ENCODE measurements at places on chromosomes 2 and 18.
A peak's percentile ranks its signal among the peaks of the same experiment; 100 is the strongest.

DNA sequence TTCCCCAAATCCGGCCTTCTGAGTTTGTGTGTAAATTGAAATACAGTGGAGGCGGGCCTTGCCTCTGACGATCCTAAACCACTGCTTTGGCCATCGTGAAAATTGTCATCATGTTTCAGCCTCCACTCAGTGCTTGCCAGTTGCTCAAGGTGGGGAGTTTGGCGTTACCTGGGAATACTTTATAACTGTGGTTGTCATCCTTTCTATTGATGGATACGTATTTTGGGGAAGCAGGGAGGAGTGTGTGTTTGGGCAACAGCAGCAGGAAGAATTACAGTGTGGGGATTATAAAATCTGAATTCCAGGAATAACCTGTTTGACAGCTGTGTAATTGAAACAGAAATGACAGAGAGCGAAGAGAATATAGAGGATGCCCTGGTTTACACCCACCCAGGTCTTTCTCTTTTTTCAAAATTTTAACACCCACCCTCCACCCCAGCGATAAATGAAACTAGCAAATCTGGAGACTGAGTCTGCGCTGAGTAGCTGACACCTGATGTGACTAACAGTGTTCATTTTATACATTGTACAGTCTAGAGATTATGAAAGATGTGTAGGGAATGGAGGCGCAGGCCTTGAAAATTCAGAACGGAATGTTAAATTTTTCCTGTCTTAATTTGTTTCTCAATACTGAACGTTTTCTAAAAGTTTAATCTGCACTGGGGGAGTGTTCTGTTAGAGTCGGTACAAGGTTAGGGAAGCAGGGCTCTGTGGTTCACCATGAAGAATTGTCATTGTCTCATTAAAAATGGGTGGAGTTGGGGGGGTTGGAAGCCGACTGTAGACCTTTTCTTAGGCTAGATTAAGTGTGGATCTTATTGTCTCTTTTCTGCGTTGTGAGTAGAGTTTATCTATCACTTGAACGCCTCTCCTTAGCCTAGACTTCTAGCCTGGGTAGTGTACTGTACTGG lies 1.6 kb downstream of the MAP4K4 start:
- no peak for DNase-seq

GRCh38 chr18:6269660-6270332 lies 144.9 kb downstream of the L3MBTL4 start:
- DNase-seq: no peak

DNA sequence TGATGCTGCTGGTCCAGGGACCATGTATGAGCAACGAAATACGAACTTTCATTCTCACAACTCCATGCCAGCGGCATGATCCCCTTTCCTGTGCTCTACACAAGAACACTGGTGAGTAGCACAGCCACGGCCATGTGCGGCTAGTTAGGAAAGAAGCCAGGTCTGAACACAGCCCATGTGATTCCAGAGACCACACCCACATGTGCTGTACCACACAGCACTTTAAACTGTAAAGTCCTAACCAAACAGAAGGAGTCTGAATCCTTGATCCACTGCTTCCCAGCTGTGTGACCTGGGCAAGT lies 33.0 kb upstream of the ACAA2 start:
- DNase-seq: no peak

DNA sequence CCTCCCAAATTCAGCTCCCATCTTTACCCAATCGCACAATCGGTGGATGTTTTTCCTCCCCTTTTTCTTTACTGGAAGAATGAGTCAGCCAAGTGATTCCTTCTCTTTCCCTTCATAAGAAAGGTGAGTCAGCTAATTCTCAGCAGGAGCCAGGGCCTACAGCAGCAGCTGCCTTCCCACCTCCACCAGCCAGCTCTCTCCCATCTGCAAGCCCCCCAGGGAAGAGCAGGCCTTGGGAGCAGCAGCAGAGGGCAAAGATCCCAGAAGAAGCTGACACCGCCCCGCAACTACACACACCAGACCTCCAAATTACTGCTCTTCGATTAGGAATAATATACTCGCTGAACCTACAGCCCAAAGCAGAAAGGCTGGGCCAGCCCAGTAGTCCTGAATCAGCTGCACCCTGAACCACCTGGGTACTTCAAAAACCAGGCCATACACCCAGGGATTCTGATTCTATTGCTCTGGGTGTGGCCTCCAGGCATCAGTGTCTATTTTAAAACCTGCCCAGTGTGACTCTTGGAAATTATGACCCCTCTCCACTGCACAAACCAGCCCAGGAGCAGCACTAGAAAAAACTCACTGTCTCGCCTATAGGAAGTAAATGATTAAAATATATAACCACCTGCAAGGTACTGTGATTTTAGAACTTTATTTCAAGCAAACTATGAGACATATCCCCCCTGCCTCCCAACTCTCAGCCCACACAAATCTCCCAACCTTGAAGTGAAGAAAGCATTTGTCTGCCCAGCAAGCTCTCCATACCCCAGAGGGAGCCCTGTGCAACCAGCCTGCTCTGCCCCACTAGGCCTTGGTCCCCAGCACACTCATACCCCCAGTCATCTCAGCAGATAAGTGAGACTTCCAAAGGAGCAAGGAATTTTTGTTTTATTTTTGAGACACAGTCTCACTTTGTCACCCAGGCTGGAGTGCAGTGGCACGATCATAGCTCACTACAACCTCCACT lies 7.3 kb downstream of the SFXN5 start:
- peak; percentile 61 for DNase-seq

GRCh38 chr2:156907806-156908205 lies 349.7 kb upstream of the GALNT5 start:
- no peak for DNase-seq

- DNase-seq: no peak
Observed at GRCh38 chr2:123746006-123746405, 279.1 kb upstream of the CNTNAP5 start.

- no peak for DNase-seq
Observed at GRCh38 chr18:62325806-62326645, 916 bp downstream of the TNFRSF11A start.

DNA sequence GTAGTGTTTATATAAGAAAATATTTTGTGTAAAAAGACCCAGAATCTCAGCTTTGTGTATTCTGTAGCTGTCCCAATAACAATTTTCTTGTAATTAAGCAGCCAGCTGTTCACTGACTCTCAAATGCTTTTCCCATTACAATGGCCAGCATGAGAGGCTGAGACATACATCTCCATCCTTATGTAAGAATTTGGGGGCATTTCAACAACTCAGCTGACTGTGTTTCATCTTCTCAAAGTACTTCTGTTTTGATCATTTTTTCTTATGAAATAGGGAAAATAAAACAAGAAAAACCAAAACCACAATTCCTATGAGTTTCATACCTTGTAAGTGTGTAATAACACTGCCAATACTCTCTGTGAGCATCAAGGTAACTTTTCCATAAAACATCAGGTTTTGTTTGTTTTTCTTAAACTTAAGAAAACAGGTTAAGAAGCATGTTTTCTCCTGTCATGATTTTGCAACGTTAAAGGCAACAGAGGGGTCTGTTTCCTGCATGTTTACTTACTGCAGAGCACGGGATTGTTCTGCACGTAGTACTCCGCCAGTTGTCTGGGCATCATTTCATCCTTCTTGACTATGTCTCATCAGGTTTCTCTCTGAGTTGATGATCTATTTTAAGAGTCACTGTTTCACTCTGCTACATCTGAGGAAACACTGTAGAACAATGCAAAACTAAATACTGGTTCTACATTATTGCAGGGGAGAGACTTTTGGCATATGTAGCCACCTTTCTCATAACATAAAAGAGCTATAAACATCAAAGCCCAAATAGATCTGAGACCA lies 62.9 kb upstream of the CYRIA start:
- no peak for DNase-seq

- no peak for DNase-seq
Observed at GRCh38 chr2:86211033-86211795, 12.0 kb downstream of the MRPL35 start.

- DNase-seq: no peak
Observed at GRCh38 chr2:72719416-72719815, 106.4 kb downstream of the EXOC6B start.

DNA sequence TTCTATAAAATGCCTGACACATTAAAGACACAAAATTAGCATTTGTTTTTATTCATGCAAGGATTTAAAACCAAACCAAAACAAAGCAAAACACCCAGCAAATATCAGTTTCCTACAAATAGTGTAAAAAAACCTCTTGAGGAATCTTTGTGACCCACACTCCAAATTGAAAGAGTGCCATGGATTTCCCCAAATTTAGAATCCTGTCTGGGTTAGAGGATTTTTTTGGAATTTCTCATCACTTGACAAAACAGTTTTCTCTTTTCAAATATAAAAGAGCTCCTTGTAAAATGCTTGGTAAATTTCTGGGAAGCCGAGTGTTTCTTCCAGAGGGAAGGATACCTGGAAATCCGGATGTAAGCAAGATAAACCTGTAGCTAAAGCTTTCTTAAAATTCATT lies 1.7 kb upstream of the FN1 start:
- no peak for DNase-seq

- no peak for DNase-seq
Observed at GRCh38 chr2:191983186-191983585, 136.3 kb upstream of the CAVIN2 start.

- DNase-seq: no peak
Observed at GRCh38 chr18:478681-479080, 21.8 kb downstream of the COLEC12 start.

DNA sequence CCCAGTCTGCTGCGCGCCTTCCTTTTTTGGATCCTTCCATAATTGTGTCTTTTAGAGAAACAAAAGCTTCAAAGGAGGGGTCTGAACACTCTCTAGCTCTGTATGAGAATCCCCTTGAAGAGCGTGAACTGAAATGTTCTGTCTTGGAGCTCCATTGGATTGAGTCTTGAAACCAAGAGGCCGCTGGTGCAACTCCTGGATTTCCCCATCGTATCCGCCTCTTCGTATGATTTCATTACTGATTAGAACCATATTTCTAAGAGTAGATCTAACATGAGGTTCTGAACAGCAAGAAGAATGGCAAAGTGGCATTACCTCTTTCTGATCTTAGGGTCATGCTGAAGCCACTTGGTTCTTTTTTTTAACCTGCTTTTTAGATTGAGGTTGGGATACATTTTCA lies 31.4 kb upstream of the NRP2 start:
- no peak for DNase-seq

DNA sequence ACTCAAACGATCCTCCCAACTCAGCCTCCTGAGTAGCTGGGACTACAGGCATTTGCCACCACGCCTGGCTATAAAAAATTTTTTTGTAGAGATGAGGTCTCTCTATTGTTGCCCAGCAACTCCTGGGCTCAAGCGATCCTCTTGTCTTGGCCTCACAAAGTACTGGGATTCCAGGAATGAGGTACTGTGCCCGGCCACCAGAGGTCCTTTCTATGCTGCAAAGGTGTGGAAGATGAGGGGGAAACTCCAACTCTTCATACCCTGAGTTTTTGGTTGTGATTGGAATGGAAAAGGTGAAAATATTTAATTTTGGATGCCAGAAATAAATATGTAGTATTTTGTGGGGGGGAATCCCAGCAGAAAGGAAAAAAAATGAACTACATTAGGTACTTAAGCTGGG lies 36.0 kb downstream of the MRPL33 start:
- no peak for DNase-seq

Measured in Panc1 (cell line).